Placental epithelial cell (primary cell): ENCODE measurements at places on chromosomes 2 and 18. TPM values are rescaled to one million over a fixed set of nuclear protein-coding genes. Genes with fewer than 3 reads are reported as not detected.

Gene SERPINB7
- 0.79 and 15.1 TPM in 2 replicates for total RNA-seq

Gene GREB1L
- 105 and 115 TPM in 2 replicates for total RNA-seq

Gene LOXL3
- 0.39 TPM in 1 of 2 replicates, not detected in the other for total RNA-seq

Gene DSEL
- 24.3 and 28.7 TPM in 2 replicates for total RNA-seq
